Activated naive CD8-positive, alpha-beta T cell treated with anti-CD3 and anti-CD28 coated beads, Interleukin-2, amount 10 ng/mL, durations not matched to agents 7 days and 5 days (primary cell): ENCODE measurements at places on chromosomes 1 and 21.

GRCh38 chr1:23216771-23217420, 406 bp downstream of the HTR1D start:
- peak; percentile 71 for DNase-seq

- DNase-seq: no peak
Observed at GRCh38 chr1:181101581-181102226, 13.2 kb downstream of the IER5 start.

- DNase-seq: peak; percentile 65
Observed at GRCh38 chr1:202807451-202807925, 733 bp downstream of the KDM5B start.

DNA sequence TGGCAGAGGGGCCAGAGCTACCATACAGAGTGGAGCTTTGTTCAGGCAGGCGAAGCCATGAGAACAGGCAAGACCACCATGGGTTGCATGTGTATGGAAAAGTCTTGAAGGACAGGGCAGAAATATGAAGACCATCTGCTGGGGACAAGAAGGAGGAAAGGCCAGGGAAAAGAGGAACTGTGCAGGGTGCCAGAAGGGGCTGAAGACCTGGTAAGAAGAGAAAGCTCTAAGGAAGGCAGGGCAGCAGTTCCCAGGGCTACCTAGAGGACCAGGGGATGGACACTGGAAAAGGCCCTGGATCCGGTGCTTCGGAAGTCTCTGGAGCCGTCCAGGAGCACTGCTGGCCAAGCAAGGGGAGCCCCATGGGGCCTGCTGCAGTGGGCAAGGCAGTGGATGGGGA, 43.4 kb downstream of the PKP1 start:
- DNase-seq: no peak

DNA sequence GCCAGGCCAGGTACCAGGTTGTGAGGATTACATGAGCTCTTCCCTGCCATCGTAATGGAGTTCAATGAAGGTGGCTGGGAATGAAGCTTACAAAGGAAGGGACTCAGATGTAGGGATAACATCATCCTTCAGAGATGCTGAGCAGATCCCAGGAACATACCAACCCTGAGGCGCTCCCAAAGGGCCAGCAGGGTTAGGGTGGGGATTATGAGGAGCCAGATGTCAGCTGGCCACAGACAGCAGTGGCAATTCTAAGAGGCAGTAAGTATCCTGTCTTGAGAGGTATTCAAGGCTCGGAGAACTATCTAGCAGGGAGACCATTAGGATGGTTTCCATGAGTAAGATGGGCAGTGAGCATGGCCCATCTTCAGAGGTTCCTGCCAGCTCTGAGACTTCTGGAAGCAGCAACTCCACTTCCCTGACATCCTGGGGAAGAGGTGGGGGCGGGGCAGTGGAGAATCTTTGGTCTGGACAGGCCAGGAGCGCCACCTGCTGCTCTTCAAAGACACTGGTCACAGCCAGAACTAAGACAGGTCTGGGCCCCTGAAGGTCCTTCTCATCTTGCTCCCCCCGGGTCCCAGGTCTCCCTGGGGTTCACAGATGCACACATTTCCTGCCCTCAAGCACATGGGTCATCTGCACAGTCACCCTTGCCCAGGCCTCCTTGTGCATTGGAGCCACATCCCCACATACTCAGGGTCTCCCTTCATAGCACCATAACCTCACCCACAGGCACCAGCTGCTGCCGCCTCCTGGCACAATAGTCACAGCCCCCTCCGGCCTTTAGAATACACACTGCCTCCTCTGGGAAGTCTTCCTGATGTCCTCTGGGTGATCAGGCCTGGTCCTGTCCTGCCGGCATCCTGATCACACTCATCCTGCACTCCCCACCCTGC, 2.7 kb upstream of the SDC3 start:
- peak; percentile 58 for DNase-seq

DNA sequence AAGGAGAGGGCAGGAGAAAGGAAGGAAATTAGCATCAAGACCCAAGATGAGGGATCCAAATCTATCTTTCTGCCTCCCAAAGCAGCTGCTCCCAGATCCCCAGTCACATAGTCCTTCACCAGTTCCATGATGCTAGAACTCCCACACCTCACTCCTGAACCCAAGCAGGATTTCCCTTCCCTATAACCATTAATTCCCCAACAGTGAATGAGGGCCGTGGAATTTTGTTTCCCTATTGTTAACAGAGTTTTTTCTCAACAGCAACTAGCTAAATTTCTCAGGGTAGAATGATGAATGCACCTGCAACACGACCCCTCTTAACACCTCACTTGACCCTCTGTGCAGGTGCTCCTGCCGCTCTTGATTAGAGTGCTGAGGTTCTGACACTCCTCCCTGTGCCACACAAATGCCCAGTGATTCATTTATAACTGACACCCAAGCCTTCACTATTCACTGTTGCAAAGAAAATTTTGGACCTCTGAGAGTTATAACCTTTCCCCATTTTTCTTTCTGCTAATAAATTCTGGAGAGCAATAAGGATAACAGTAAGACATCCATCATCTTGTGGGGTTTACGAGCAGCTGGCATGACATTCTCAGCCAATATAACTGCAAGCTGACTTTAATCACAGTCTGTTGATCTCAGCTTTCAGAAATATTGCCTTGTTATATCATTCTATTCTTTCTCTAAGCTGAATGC, 25.4 kb upstream of the NPL start:
- no peak for DNase-seq

- peak; percentile 52 for DNase-seq
Observed at GRCh38 chr1:175192111-175192629, 406 bp downstream of the KIAA0040 start.

- DNase-seq: no peak
Observed at GRCh38 chr1:6868660-6869380, 83.6 kb downstream of the CAMTA1 start.

GRCh38 chr1:43822040-43822690, 111.4 kb upstream of the ARTN start:
- DNase-seq: no peak

DNA sequence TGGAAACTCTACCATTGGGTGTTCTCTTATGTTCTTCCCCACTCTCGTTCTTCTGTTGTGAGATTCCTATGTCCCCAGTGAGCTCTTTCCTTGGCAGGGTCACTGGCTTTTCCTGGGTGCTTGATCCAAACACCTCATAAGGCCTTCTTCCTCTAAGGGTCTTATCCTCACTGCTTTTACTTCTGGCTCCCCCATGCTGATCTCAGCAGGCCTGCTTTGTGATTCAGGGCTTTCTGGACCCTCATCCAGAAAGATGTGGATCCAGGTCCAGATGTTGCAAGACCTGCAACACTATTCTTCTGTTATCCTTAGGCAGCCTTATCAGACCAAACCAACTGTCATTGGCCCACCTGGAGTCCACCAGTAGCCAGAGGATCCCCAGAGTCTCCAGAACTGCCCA, 11.2 kb upstream of the MYOG start:
- DNase-seq: no peak

DNA sequence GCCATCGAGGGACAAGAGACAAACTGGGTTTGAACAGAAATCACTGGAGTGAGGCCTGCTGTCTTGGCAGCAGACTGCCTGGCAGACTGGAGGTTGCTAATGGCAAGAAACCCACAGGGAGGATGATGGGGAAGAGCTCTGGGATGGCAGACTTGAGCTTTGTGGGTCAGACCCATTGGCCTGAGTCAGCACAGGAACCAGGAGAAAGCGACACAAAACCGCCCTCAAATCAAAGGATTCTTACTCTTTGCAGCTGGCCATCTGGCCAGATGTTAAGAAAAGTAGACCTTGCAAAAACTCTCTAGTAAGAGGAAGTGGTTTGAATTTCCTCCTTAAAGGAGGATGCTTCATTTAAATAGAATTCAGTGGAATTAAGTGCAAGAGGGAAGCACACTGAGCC, 195.2 kb upstream of the JUN start:
- no peak for DNase-seq

- no peak for DNase-seq
Observed at GRCh38 chr1:38624336-38625039, 235.1 kb downstream of the RRAGC start.

- no peak for DNase-seq
Observed at GRCh38 chr1:58094221-58094620, 452.3 kb downstream of the OMA1 start.

DNA sequence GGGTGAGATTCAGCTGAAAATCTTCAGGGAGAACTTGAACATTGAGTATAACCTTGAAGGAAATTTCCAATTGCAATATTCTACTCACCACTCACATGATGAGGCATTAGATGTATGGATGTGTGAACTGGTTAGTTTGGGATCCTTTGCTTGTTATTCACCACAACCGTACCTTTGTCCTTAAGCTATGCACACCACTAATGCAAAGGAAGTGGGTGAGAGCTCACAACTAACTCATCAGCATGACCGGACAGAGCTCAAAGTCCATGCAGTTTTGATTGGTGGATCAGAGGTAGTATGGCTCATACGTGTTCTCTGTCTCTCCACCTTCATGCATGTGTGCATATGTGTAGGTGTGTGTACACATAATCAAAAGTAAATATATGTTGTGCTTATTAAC, 43.5 kb upstream of the MROH9 start:
- DNase-seq: no peak

DNA sequence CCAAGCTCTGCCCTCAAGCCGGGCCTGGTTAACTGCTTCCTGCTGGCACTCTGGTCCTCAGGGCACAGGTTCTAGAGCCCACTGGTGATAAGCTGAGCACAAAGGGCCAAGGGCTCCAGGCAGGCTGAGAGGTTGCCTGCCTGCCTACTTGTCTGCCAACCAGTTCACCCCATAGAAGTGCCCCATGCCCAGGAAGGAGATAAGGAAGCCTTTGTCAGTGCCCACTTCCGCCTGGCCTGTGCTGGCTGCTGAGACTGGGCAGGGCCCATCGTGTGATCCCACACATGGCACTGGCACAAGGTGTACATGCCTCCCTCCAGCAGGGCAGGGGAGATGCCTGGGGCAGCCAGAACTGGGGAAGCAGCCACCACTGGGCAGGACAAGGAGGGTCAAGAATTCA, 24.1 kb downstream of the SLC9A1 start:
- no peak for DNase-seq

- no peak for DNase-seq
Observed at GRCh38 chr1:9078015-9078751, 8.7 kb upstream of the SLC2A5 start.

GRCh38 chr1:7356079-7356478, 415.0 kb upstream of the VAMP3 start:
- no peak for DNase-seq

- no peak for DNase-seq
Observed at GRCh38 chr1:96234299-96234698, 487.3 kb upstream of the PTBP2 start.

- DNase-seq: no peak
Observed at GRCh38 chr21:39003982-39004633, 179.1 kb downstream of the PSMG1 start.

DNA sequence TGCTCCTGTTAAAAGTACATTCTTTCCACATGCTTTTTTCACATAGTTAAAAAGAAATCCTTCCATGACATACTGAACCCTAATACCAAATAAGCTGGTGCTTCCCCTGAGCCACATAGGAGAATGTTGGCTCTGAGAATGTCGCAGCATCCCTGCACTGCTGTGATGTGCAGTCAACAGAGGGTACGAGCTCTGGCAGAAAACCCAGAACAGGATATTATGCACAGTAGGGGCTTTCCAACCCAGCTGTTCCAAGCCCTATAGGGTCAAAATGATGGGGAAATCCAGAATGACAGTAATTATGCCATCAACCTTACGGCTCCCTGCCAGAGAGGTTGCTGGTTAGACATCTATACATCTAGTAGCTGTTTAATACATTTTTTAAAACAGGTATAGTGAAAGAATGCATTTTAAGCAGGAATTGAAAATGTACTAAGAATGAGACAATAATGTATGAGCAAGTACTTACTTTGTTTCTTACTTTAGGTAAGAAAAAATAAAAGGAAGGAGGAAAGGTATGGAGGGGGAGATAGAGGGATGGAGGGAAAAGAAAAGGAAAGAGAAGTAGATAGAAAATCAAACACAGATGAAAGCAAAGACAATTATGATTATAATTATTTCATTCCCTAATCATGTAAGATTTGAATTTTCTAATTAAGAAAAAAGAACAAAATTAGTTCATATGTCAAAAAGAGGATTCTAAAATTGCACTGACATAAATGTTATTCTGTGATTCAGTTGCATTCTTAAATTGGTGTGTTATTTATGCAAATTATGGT, 126.0 kb downstream of the NR5A2 start:
- no peak for DNase-seq

- no peak for DNase-seq
Observed at GRCh38 chr1:44484155-44484688, 79.2 kb downstream of the RNF220 start.

- DNase-seq: no peak
Observed at GRCh38 chr1:112389689-112390088, 6.3 kb upstream of the CTTNBP2NL start.

DNA sequence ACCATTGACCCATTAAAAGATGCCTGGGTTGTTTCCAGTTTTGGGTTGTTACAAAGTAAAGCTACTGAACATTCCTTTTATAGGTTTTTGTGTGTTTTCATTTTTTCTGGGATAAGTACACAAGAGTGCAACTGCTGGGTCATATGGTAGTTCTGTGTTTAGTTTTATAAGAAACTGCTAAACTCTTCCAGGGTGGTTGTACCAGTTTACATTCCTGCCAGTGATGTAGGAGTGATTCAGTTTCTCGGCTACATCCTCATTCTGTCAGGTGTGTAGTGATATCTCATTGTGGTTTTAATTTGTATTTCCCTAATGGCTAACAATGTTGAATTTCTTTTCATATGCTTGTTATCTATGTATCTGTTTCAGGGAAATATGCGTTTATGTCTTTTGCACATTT, 58.5 kb upstream of the DNAJC6 start:
- DNase-seq: no peak

GRCh38 chr1:65958561-65959350, 166.1 kb downstream of the PDE4B start:
- no peak for DNase-seq

GRCh38 chr1:20729990-20730689, 2.4 kb downstream of the SH2D5 start:
- DNase-seq: peak; percentile 28

GRCh38 chr21:17501107-17502006, 11.5 kb upstream of the CXADR start:
- DNase-seq: no peak

DNA sequence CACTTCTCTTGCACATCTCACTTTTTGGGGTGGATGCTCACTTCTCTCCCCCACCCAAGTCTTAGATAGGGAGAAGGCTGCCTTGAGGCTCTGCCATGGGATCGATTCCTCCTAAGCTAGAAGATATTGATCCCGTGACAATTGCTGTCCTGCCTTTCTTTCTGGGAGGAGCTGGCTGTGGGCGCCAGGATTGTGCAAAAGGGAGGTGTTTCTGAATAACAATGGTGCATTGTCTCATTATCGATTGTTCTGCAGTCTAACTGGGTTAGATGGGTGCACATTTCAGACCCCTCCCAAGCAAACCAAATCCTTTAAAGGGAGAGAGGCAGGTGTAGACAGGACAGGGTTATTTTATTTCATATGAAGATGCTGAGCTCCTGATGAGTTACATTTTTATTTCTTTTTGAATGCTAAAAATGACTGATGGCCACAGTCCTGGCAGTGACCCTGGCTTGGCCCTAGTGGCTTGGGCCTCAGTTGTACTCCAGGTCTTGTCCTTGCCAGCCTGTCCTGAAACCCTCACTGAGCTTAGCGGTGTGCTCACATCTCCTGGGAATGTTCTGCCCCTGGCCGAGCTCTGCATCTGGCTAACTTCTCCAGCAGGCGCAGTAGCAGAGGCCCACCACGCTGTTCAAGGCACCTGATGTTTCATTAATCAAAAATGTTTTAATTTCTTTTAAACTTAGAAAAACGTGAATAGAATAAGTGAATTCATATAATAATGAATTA, 99.0 kb upstream of the KAZN start:
- no peak for DNase-seq
